Activated CD4-positive, alpha-beta T cell treated with anti-CD3 and anti-CD28 coated beads for 1 hour (primary cell): ENCODE measurements at places on chromosomes 5 and 9.

- no peak for DNase-seq
Observed at GRCh38 chr5:174358276-174358675, 312.8 kb downstream of the NSG2 start.

DNA sequence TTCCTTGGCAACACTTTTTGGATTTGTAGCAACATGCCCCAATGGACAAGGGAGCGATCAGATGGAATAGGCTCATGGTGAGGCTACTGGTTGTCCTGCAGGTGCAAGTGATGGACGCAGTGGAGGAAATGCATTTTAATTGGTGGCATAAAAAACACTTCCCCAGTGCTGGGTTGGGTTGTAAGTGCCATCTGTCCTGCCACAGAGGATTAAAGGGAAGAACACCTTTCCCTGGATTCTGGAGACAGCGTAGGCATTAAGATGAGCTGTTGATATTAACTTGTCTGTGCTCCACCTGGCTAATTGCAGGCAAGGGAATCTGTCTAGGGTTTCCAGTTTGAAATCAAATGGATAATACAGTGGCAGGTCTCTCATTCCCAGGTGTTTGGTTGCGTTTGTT, 173.4 kb downstream of the ZNF462 start:
- DNase-seq, result no peak

DNA sequence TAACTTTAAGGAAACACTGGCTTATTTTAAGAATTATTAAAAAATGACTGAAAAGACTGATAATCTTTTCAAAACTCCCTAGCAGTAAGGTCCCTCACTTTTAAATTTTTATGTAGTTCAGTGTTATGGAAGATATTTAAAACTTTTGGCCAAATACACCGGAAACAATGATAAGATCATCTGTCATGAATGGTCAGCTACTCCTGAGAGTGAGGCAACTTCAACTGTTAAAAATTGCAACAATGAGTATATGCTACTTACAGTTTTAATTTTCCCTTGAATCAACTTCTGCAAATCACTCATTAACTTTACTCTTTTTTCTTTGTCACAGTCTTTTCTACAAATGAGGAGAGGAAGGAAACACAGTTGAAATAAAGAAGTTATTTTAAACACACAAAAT, 10.8 kb downstream of the PUM3 start:
- no peak for DNase-seq

- no peak for DNase-seq
Observed at GRCh38 chr9:127030814-127031740, 91.4 kb downstream of the ANGPTL2 start.

- DNase-seq, result no peak
Observed at GRCh38 chr9:126490214-126490631, 123.5 kb upstream of the LMX1B start.

DNA sequence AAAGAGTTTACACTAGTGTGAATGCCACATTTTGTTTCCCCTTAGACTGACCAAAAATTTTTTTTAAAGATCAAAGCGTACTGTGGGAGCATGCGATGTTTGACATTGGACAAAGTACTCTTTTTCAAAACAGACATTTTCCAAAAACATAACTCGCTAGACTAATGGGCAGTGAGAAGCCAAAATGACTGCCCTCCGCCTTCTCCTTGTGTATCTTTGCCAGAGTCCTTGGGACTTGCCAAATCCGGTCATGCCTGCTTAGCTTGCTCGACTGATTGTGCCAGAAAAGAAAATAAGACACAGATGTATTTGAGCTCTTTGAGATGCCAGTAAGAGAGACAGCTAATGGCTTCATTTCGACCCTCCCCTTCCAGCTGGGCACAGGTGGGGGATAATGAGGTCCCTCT, 157.5 kb downstream of the MAPKAP1 start:
- DNase-seq, result no peak

DNA sequence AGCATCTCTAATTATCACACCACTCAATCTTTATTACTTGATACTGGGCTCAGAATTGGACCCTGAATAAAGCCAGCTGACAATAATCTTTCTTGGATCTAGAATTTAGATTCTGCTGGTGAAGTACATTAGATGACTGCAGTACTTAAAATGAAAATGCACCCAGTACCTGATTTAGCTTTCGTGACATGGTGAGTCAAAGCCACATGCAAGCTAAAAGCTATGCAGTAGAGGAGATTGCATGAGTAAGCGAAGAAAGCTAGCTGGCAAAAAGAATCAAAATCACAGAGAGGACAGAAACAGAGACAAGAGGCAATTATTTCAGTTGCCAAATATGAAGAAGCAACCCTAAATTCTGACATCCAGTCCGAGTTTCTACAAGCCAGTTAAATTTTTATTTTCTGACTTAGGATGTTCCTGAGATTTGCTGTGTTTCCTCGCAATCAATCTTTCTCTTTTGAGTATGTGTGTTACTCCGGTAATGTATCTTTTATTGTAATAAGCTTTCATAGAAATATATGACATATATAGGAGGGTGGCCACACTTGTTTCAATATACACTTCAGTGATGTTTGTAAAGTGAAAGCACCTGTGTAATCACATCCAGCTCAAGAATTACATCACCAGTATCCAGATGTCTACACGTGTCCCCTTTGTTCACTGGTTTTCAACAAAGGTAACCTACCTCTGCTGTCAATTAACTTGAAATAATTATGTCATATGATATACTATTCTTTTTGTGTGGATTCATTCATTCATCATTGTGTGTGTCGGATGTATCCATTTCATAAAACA, 101.7 kb downstream of the CDH18 start:
- no peak for DNase-seq

GRCh38 chr9:15746905-15747304, 194.1 kb downstream of the CCDC171 start:
- no peak for DNase-seq
